SHP77 (cell line): ENCODE measurements at places on chromosomes 3 and 15.

GRCh38 chr15:46251903-46252302, 617.1 kb downstream of the SQOR start:
- DNase-seq: no peak

GRCh38 chr15:95298729-95299128, 1031.8 kb upstream of the NR2F2 start:
- no peak for DNase-seq

GRCh38 chr15:69577397-69577796, 124.8 kb downstream of the RPLP1 start:
- DNase-seq: no peak

DNA sequence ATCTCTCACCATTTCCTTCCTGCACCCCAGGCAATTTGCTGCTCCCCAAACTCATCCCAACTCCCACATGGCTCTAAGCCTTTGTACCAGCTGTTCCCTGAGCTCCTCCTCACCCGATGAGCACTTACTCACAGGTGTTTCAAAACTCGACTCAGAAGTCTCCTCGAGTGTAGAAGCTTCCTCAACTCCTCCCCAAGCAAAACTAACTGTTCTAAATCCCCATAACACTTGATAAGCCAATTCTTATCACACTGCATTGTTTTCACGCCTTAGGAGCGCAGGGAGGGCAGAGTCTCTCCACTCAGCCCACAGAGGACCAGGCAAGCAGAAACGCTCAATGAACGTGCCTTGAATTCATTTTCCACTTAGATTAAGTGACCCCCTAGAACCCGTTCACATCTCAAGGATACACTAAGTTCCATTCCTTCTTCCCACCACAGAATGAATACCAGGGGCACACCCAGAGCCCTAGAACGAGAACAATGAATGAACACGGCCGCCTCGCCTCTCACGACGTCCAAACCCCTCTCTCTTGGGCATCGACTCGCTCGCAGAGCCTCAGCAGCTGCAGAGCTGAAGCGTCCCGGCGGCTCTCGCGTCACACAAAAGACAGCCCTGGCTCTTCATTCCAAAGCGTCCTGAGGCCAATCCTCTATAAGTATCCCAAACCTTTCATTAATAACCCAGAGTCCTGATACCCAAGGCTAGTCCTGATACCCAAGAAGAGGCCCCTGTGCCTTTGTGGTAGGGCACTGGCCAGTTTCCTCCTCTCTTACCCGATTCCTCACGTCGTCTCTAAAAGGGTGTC, 1.1 kb downstream of the RAF1 start:
- peak; percentile 34 for DNase-seq

- peak; percentile 6 for DNase-seq
Measured at GRCh38 chr3:193010191-193010590, 92.5 kb upstream of the MB21D2 start.

DNA sequence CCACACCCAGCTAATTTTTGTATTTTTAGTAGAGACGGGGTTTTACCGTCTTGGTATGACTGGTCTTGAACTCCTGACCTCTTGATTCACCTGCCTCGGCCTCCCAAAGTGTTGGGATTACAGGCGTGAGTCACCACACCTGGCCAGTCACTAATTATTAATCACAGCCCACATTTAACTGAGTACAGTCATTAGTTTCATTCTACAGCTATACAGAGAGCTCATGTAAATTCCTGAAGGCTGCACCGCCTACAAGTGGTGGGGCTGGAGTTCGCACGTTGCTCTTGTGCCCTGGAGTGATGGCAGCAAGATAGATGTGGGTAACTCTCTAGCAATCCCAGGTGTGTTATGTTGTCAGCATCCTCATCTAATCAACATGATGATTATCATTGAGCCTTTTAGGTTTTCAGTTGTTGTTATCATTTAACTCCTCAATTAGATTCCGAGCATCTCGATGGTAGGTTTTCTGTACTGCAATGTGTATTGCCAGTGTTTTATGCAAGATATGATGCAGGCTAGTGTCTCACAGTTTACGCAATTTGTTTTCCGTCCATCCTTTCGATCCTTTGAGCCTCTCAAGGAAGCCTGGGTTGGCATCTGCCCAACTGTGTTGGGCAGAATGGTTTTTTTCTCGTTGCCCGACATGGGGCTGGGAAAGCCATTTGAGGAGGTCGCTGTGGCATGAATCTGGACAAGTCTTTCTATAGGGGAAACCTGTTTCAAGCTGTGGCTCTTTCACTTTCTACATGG, 216.3 kb downstream of the LPP start:
- no peak for DNase-seq

- no peak for DNase-seq
Measured at GRCh38 chr3:195445885-195446284, 3.1 kb upstream of the ACAP2 start.

DNA sequence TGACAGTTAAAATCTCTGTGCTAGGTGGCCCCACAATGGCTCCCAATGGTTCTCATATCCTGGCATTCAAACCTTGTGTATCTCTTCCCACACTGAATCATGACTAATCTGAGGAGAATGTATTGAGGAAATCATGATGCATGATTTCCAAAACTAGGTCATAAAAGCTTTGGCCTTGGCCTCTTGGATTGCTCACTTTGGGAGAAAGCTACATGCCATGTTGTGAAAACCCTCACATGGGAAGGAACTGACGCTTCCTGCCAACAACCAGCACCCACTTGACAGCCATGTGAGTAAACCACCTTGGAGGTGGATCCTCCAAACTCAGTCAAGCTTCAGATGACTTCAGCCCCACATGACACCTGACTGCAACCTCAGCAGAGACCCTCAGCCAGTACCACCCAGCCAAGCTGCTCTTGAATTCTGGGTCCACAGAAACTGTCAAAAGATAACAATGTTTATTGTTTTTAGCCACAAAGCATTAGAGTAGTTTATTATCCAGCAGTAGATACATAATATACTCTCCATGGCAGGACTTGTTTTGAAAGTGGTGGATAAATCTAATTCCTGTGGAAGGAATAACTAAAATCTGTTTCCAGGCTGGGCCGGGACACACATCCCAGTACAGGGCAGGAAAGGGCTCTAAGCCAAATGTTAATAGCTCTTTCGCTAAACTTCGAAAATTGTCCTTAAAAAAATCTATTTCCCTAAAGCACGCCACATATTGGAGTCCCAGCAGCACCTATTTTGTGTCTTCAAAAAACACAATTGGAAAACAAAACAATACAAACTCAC, 1.0 kb upstream of the ZNF620 start:
- no peak for DNase-seq

DNA sequence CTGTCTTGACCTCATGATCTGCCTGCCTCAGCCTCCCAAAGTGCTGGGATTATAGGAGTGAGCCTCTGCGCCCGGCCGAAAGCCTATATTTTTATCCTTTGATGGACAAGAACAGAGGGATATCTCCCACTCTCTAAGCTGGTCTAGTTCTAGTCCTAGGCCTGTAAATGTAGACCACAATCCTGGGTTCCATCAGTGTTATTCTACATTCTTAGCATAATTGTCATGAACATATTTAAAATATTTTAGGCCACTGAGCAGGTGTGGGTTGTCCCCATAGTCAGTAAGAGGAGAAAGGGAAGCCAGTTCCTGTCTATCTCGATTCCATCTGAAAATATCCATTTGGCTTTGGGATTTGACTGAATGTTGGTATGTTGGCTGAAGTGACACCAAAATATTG, 118.1 kb downstream of the EBLN2 start:
- no peak for DNase-seq

- no peak for DNase-seq
Measured at GRCh38 chr3:98903099-98903498, 1.6 kb upstream of the DCBLD2 start.

- no peak for DNase-seq
Measured at GRCh38 chr3:65107174-65107573, 419.4 kb upstream of the ADAMTS9 start.

DNA sequence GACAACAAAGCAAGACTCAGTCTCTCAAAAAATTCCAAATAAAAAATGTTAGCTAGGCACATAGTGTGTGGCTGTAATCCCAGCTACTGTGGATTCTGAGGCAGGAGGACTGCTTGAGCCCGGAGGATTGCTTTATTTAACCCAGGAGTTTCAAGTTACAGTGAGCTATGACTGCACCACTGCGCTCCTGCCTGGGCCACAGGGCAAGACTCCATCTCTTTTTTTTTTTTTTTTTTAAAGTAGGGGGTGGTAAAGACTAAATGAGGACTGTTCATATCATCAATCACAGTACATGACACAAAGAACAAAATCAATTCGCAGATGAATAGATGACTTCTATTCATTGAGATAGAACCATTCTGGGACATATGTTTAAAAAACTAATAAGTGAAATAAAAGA, 48.1 kb downstream of the ACAP2 start:
- no peak for DNase-seq

- no peak for DNase-seq
Measured at GRCh38 chr15:89448825-89449224, 47.6 kb downstream of the RHCG start.
